Liver (tissue), 10 donors: ENCODE measurements at places on chromosomes 11 and 22. TPM values are rescaled to one million over a fixed set of nuclear protein-coding genes. Genes with fewer than 3 reads are reported as not detected.
A peak's percentile ranks its signal among the peaks of the same experiment; 100 is the strongest.

- DNase-seq = no peak
Measured at GRCh38 chr22:40939202-40939601, 12.0 kb upstream of the RBX1 start.

GRCh38 chr11:117189941-117190544, 9.1 kb upstream of the TAGLN start:
- no peak for DNase-seq

- no peak for DNase-seq
Measured at GRCh38 chr11:76856106-76856505, 4.6 kb upstream of the ACER3 start.

- DNase-seq = no peak
Measured at GRCh38 chr11:62577046-62577714, 3.5 kb upstream of the EEF1G start.

- no peak for DNase-seq
Measured at GRCh38 chr11:132623511-132623910, 908.8 kb downstream of the OPCML start.

DNA sequence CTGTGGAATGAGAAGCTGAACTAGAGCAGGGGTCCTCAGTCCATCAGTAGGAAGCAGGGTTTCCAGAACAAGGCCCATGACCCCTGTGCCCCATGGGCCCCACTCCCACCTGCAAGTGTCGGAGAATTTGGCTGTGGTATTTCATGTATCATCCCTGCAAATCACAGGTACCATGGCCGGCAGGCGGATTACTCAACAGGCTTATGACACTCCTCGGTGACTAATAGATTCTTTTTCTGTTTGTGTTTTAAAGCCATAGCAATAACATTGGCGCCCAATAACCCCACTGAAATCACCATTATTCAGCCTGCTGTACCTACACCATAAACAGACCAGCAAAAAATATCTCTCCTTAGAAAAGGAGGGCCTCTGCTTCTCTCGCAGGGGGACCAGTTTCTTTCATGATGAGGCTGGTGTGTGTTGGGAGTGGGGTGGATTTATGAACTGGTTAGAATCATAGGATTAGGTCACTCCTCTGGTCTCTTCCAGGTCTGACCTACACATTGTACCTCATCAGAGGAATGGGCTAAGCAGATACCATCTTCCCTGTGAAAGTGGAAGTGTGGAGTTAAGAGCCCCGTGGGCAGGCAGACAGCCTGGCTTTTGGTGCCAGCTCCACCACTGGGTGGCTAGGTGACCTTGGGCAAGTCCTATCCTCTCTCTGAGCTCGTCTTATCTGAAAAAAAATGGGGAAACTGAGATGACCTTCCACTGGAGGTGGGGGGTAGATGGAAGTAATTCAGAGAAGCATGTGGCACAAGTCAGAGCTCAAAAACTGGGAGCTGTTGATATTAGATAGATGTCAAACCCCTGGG, 60.2 kb upstream of the WNT11 start:
- DNase-seq = no peak

DNA sequence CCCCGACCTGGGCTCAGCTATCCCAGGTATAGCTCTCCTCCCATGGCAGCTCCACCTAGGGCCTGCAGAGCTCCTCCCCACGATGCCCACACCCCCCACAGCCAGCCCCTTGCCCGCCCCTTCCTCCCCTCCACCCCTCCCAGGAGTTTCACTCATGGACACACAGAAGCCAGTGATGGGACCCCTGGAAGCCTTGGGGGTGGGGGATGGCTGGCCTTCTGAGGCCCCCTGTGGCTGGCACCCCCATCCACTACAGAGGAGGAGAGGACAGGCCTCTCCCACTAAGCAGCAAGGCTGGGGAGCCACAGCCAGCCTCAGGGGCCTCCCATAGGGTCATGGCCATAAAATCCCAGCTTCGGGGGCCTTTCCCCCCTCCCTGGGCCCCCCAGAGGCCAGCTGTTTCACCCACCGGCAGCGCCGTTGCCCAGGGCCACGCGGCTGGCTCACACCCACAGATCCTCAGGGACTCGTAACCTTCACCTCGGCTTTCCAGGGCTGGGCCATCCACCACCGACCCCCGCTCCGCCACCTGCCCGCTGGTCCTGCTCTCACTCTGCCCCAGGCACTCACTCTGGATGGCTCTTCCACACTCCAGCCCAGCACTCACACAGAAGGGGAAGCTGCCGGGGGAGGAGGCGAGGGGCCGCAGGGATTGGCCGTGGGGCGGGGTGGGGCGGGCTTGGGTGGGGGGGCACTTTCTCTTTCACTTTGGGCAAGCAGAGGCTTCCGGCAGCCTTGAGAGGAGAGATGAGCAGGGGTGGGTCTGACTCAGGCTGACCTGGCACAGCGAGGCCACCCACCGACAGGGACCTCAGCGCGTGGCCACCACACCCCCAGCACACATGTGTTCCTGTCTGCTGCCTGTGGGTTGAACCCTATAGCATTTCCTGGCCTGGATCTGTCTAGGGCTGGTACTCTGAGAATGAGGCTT, 2.2 kb downstream of the SLC25A22 start:
- DNase-seq = peak; percentile 77

GRCh38 chr22:22203048-22203971, 41.3 kb upstream of the VPREB1 start:
- no peak for DNase-seq

DNA sequence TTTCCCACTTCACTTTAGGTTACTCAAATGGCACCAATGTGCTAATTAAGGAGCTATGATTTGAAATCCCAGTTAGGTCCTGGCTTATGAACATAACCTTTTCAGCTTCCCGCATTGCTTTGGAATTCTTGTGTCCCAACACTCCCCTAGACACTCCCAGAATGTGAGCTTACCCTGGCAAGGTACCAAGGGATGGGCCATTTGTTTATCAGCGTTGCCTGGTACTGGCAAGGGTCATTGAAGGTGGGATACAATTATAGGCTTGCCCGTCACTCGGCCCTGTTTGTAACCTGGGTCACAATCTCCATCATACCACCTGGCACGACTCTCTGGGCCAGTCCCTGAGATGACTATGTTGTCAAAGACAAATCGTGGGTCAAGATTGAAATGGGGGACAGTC, 5.4 kb downstream of the CSRP3 start:
- no peak for DNase-seq

DNA sequence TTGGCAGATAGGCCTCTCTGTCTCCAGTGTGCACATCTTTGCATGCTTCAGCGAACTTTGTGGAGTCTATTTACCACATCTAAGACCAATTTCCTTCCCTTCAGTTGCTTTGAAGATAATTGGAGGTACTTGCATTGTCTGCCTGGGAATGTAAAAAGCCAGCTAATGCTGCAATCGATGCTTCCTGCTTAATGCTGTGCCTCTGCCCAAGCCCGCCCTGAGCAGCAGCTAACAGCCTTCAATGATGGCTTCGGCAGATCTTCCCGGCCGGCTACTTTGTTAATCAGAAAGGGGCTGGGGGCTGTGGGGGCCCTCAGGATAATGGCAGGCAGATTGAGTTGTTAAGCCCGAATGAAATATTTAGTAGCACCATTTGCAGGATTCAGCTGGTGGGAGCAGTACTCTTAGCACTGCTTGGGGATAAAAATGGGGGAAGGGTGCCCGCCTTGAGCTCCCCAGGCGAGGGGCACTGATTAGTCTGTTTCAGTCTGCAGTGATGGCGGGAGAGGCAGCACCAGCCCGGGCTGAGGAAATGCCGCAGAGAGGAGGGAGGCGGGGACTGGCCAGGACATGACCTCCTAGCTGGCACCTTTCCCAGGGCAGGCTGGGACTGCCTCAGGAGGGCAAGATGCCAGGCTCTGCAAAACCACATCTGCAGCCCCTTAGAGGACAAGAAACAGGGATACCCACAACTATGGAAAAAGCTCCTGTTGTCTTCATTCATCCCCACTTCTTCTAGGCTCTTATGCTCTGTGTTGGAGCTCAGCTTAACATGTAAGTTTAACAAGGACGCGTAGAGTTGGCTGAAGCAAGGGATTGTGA, 460.0 kb downstream of the BUD13 start:
- DNase-seq = no peak

DNA sequence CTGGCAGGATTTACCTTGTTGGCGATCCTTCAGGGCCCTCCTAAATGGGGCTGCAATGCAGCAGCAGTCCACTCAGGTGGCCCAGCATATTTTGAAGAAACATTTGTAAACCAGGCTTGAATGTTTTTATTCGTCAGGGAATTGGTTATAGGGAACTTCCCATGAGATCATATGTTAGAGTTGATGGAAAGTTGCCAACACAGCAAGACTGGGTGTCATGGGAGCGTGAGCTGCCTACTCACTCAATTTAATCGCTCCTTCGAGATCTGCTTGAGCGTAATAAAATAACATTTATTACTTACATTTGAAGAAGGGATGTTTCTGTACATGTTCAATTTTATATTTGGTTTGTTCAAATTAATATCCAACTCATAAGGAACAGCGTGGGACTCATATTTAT, 19.4 kb downstream of the OR2AT4 start:
- DNase-seq = no peak

- peak; percentile 68 for DNase-seq
Measured at GRCh38 chr22:41285441-41285819, 557 bp downstream of the RANGAP1 start.

- DNase-seq = no peak
Measured at GRCh38 chr11:34254011-34254410, 103.8 kb downstream of the ABTB2 start.

GRCh38 chr11:19727246-19727645, 14.6 kb downstream of the NAV2 start:
- no peak for DNase-seq

GRCh38 chr11:9765320-9766101, 101.6 kb downstream of the SWAP70 start:
- no peak for DNase-seq

GRCh38 chr11:15579287-15580001, 464.7 kb downstream of the INSC start:
- no peak for DNase-seq

MPZL3 gene
- polyA plus RNA-seq = 2.9 TPM

SMTNL1 gene
- not detected for polyA plus RNA-seq

LARGE1 gene
- 2.3 TPM for polyA plus RNA-seq

KRTAP5-10 gene
- not detected for polyA plus RNA-seq

FGF3 gene
- polyA plus RNA-seq = not detected

SERHL2 gene
- polyA plus RNA-seq = 1.6 TPM

NR1H3 gene
- polyA plus RNA-seq = 56.0 TPM

PGR gene
- 0.16 TPM for polyA plus RNA-seq

BAIAP2L2 gene
- polyA plus RNA-seq = 0.44 TPM

VWCE gene
- polyA plus RNA-seq = 6.0 TPM

CRYBB3 gene
- polyA plus RNA-seq = 0.38 TPM

MYBPC3 gene
- not detected for polyA plus RNA-seq

CREB3L1 gene
- polyA plus RNA-seq = 0.14 TPM
